A549 treated with AZD2906 at 1 μM for 4 hours (cell line): ENCODE measurements at places on chromosomes 7 and 10. TPM values are rescaled to one million over a fixed set of nuclear protein-coding genes. Genes with fewer than 3 reads are reported as not detected.

SEMA3C gene
- total RNA-seq, result 46.8 to 78.3 TPM (median 66.1 TPM) in 5 replicates

POP7 gene
- 68.5 to 93.3 TPM (median 89.6 TPM) in 5 replicates for total RNA-seq

DNAJC12 gene
- 41.3 to 56.6 TPM (median 50.0 TPM) in 5 replicates for total RNA-seq

HOXA10 gene
- total RNA-seq, result 6.2 to 7.0 TPM (median 6.7 TPM) in 5 replicates

STAG3 gene
- 0.14 to 0.42 TPM (median 0.18 TPM) in 5 replicates for total RNA-seq

KCP gene
- 0.11 to 0.21 TPM (median 0.20 TPM) in 5 replicates for total RNA-seq

AKR1C3 gene
- 1,062 to 1,196 TPM (median 1,121 TPM) in 5 replicates for total RNA-seq

ARHGEF35 gene
- total RNA-seq, result 0.46 to 0.73 TPM (median 0.55 TPM) in 5 replicates

RADIL gene
- total RNA-seq, result 1.2 to 2.5 TPM (median 1.9 TPM) in 5 replicates

TMEM213 gene
- total RNA-seq, result not detected in 5 replicates

BTBD16 gene
- 0.41 to 0.82 TPM (median 0.66 TPM) in 5 replicates for total RNA-seq

PRF1 gene
- 0.03 TPM in 1 of 5 replicates, not detected in the others for total RNA-seq

AKR1C4 gene
- 0.13 to 0.49 TPM (median 0.36 TPM) in 5 replicates for total RNA-seq

HOXA3 gene
- total RNA-seq, result 3.7 to 5.6 TPM (median 4.7 TPM) in 5 replicates

MYL10 gene
- not detected in 5 replicates for total RNA-seq

KEL gene
- 0.08 TPM in 1 of 5 replicates, not detected in the others for total RNA-seq

DOCK4 gene
- total RNA-seq, result 5.9 to 8.1 TPM (median 7.0 TPM) in 5 replicates

GPR141 gene
- 0.10 TPM in 1 of 5 replicates, not detected in the others for total RNA-seq

SMO gene
- total RNA-seq, result 11.8 to 15.3 TPM (median 13.6 TPM) in 5 replicates
